ENCODE measurements at places on chromosomes 3 and 15.

DNA sequence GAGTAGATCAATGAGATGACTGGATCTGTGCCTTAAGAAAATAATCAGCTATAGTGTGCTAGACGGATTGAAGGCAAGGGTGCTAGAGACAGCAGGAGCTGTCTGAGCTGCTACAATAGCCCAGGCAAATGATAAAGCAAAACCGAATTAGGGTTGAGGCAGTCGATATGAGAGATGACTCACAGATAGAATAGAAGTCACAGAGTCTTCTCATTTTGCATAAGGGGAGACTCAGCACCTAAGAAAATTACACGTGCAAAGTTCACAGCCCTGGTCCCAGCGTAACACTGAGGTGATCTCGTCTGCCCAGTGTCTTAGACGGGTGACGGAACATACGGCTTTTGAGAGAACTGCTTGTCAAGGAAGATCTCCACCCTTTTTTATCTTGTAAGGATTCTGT is 11.6 kb downstream of the LPP start:
- DNase-seq, result no peak

DNA sequence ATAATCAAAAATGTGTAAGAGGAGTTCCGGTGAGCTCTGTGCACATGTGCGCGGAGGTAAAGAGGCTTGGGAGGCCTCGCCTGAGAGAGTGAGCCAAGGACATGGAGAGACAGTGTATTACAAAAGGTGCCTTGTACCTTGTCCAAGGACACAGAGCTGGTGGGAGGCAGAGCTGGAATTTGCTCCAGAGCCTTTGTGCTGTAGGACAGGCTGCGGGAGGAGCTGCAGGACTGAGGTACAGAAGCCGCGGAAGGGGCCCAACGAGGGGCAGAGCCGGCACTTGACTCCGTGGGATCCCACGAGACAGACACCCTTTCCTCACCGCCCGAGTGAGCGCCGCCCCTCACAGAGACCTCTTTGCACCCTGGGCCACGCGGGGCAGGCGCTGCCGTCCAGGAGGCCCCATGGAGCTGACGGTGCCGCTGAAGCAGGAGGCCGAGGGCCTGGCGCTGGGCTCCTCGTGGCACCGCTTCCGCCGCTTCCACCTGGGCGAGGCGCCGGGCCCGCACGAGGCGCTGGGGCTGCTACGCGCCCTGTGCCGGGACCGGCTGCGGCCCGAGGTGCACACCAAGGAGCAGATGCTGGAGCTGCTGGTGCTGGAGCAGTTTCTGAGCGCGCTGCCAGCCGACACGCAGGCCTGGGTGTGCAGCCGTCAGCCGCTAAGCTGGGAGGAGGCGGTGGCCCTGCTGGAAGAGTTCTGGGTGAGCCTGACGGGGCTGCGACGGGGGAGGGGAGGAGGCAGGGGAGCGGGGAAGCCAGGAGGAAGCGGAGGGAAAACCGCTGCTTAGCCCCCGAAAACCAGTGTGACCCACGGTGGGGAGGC is 68.7 kb downstream of the SLTM start:
- no peak for DNase-seq

DNA sequence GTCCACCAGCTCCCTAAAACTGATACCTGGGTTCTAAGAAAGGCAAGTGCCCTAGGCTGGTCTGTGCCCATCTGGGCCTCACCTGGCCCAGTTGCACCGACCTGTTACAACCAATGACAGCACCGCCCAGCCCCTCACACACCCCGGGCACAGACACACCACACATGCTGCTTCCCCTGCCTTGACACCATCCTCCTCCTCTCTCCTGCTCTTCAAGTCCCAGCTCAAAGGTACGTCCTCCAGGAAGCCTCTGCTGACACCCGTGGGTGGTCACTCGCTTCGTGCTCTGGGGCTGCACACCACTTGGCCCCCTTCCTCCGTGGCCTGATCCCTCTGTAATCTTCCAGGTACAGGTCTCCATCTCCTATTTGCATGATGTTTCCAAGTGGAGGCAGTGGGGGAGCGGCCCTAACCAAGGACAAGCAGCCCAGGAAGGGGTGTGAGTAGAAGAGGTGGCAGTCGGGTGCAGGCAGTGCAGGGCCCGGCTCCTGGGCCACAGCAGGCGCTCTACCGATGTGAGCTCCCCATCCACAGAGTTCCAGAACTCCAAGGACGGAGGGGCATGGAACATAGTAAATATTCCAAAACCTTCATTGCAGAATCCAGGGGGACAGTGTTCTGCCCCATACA is 144.6 kb downstream of the NUP210 start:
- no peak for DNase-seq

DNA sequence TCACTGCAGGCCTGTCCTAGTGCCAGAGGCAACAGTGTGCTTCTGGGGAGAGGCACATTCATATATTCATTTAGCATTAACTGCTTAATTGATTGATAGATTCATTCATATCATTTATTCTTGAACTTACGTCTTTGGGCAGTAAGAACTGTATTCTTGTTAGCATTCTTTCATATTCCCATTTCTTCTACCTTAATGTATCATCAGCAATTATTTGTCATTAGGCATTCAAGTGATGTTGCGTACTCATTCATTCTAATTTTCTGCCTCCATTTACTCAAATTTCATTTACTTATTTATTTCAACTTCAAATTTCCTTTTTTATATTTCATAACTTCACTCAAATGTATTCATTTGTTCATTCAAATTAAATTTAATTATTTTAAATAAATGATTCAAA is 31.5 kb upstream of the CCR4 start:
- DNase-seq, result no peak

GRCh38 chr3:147589016-147589415 is 179.9 kb downstream of the ZIC1 start:
- no peak for DNase-seq

GRCh38 chr3:120064641-120065040 is 29.6 kb downstream of the GSK3B start:
- no peak for DNase-seq

DNA sequence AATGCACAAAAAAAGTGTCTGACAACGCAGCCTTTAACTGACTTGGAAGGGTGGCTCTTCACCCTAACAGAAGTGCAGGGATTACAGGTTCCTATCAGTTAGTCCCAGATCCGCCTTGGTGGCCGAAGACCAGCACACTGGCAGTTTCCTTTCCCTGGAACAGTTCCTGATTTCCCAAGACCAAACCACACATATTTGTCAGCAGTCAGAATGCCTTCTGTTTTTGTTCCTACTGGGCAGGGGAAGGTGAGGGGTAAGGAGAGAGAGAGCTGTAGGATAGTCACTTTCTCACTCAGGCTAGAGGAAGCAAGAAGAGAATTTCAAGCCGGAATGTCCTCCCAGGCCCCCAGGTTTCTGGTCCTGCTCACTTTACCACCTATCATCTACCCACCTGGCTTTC is 9.2 kb downstream of the CXCR6 start:
- no peak for DNase-seq

DNA sequence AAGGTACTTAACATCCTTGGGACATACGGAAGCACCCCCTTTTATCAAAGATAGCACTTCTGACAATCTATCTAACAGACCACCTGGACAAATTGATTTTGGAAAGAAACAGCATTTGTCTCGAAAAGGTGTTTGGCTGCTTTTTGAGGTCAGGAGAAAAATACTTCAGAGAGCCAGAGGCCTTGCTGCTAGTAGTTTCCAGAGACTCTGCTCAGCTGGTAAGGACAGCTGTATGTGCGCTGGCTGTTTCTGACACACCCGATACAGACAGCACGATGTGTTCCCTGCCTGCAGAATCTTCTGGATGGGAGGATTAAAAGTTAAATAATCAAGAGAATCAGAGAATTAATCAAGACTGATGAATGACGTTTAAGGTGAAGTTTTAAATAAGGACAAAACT is 15.6 kb upstream of the GYG1 start:
- no peak for DNase-seq

DNA sequence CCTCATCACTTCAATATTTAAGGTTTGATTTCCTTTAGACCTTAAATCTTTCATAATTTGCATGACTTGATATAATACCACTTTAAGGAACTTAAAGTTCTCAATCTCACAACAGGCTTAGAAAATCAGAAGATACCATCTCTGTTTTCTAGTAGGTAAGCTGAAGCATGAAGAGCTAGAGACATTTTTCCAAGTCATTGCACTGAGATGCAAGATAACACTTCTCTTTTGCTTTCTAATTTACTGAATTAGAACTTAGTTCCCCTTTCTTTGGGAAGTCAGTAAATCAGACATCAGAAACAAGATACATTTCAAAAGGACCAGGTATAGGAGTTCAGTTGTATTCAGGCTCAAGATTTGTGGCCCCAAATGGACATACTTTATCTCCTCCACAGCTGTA is 79.7 kb downstream of the DZIP3 start:
- no peak for DNase-seq

DNA sequence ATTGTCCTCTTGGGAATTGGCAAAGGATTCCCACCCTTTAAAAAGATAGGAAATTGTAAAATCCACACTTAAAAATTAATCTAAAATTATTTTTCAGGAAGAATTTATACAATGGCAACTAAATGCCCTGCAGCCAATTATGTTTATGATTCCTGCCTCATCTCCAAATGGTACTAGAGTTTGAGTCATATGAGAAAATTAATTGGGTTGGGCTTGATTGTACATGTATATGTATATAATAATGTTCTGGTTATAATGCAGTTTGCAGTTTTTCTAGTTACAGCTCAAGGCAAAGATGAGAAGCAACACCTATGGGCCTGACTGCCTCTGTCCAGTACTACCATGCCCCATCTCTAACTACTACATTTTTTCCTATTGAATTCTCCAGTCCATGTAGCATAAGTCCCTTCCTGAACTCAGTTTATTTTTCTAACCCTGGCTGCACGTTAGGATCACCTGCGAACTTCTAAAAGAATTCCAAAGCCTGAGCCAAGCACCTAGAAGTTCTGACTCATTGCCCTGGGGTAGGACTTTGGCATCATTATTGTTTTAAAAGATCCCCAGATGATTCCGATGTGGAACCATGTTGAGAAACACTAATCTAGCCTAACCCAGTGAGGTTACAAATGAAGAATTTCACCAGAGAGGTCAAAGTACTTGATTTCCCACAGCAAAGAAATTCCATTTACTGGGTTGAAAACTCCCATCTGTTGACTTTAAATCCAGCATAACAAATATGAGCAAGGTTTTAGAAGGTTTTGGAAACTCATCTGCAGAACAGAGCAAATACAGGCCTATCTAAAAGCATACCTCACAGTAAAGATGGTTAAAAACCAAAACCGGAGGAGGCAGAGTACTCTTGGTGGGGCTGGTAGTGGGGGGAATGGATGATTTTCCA is 19.4 kb downstream of the TGFBR2 start:
- DNase-seq, result no peak

DNA sequence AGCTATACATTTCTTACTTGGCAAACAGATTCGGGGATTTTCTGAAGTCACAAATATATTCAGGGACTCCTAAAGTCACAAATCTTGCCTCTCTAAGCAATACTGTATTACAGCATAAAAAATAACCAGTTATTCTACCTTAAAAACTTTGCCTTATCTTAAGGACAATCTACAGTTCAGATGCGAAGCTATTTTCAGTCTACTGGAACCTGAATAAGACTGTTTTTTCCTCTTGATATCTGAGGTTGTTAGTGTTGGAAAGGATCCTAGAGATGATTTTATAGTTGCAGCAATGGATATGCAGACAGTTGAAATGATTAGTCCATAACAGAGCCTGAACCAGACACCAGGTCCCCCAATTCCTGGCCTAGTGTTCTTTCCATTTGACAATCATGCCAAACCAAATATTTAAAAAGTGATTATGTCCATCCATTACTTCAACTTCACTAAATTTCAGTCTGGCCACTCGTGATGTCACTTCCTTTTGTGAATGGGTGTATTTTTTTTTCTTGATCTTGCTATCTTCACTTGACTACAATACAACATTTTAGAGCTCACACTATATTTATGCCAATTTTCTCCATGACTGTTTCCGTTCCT is 1.8 kb downstream of the HDGFL3 start:
- DNase-seq, result no peak

DNA sequence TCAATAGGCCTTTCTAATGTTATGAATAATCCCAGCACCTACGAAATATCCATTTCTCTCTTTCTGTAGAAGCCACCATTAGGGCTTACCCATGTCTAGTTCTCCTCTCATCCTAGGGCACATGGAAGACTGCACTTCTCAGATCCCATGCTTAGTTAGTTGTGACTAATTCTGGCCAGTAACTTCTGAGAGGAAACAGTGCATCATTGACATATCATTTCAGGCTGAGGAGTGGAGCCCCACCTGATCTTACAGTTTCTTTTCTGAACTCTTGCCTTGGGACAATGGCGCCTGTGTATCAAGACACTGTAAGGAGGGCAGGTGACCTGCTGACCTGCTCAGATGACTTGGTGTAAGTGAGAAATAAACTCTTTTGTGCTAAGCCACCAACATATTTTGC is 39.4 kb upstream of the TBL1XR1 start:
- no peak for DNase-seq

DNA sequence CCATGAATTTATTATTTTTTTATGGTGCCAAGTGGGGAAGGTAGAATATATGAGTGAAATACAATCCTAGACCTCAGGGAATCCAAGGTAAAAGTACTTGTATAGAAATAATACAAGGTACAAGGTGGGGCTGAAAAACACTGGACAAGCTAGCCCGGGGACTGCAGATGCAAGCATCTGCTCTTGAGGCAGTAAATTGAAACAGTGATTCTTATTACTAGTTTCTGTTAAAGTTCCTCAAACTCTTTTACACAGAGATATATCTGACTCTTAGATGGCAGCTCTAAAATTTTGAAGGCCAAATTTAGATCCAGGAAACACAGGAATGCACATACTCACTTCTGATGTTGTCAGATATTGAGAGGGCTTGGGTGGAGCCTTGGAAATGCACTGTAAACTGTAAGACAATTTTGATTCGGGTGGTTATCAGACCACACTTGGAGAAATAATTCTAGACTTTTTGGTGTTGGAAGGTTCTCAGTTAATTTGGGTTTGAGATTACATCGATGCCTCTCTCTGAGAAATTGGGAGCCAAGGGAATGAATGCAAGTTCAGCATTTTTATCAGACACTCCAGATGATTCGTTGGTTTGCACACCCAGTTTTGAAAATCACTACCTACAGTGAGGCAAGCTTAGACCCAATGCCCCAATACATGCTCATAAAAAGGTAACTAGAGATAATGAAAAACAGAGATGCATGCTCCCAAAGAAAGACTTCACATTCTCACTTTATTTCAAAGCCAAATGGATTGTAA is 7.3 kb downstream of the TP63 start:
- no peak for DNase-seq

GRCh38 chr3:177080122-177080521 is 117.2 kb downstream of the TBL1XR1 start:
- DNase-seq, result no peak

DNA sequence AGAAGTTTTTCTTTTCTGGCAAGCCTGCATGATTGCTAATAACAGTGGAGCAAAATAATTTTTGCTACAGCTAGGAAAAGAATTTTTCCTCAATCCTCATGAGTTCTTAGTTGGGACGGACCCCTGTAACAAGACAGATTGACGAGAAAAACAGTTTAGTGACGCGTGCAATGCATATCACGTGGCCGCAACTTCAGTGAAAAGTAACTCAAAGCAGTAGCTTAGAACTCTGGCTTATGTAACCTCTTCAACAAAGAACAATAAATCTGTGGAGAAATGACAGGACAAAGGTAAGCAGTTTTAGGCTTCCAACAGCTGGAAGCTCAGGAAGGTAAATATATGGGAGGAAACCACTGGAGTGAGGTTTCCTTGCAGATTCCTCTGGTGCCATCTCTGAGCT is 19.7 kb downstream of the FAM107A start:
- no peak for DNase-seq
